ENCODE measurements at places on chromosomes 1 and 21.

GRCh38 chr1:14538335-14538734, 60.1 kb upstream of the KAZN start:
- DNase-seq = no peak

- no peak for DNase-seq
These were observed 123.9 kb upstream of the PPP2R5A start for GRCh38 chr1:212161231-212161781.

DNA sequence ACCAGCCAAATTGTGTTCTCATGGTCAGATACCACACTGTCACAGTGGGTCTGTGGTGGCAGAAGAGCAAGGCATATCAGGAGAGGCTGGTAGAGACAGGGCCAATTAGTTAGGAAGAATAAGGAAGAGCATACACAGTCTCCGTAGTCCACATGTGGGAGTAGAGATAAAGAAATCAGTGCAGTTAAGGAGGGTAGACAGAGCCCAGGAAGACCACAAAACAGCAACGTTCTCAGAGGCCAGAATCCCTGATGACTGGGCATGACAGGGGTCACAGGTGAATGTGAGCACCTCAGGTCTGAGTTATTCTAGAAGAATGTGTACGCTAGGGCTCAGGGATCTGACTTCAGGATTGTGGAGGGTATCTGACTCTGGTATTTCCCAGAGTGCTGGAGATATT, 31.7 kb downstream of the CD48 start:
- DNase-seq = no peak

- DNase-seq = no peak
These were observed 149.0 kb upstream of the RAB4A start for GRCh38 chr1:229121845-229122436.
